ENCODE measurements at places on chromosomes 7 and 10.

GRCh38 chr7:16786257-16786656 lies 18.5 kb downstream of the AGR2 start:
- DNase-seq: no peak

DNA sequence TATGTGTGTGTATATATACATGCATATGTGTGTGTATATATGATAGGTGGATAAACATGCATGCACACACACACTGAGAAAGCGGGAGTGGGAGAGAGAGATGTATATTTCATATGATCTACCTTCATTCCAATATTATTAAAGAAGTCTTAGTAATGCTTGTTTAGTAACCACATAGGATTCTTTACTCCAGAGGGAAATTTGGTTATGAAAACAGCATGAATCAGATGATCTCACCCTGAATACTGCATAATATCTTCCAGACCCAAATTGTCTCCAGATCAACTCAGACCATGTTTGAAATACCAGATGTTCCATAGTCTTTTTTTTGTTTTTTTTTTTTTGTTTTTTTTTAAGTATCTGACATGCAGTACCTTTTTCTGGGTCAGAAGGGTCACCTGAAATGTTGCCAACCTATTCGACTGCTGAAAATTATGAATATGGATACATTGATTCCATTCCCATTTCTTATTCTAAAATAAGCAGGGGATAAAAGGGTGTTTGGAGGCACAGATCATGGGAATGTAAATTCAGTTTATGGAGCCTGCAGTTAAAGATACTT lies 17.4 kb downstream of the TES start:
- DNase-seq: no peak

DNA sequence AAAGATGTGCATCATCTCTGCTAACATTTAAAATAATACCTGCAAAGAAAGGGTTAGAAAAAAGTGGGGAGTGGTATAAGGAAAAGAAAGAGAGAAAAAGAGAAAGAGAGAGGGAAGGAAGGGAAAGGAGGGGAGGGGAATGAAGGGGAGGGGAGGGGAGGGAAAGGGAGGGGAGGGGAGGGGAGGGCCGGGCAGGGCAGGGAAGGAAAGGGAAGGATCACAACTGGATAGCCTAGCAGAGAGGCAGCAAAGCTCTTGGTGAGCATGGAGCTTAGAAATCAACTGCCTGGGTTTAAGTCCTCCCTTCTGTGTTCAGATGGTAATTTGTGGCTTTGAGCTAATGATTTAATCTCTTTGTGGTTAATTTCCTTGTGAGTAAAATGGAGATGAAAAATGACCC lies 5.4 kb upstream of the FAM237B start:
- no peak for DNase-seq

DNA sequence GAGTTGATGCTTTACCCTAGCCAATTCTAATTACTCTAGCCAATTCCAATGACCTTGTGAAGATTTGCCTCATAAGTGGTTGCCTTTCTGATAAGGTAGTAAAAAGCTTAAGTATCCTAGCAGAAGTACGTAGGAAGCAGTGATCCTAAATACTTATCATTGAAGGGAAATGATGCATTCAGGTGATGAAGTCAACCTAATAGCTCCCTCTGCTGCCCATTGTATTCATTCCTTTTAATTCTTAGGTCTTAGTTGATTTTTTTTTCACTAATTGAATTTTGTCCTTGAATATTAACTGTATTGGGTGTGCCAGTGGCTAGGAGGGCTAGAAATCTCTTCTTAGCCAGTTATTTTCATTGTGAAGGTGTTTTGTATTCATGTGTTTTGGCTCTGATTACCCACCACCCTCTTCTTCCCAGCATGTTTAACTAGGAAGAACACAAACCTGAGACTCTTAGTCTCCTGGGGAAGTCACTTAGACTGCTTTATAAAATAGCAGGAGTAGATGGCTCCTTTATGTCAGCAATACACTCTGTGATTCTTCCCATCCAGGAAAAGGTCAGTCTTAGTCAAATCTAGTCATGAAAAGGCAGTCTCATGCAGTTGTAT lies 46.3 kb downstream of the PLEKHA8 start:
- DNase-seq: no peak

GRCh38 chr7:47581804-47582763 lies at the start of gene TNS3:
Gene TNS3, minus strand, starts transcription at chr7:47582111. Its CDS starts 142,475 bp downstream, at chr7:47439636.
- DNase-seq: peak; percentile 53

GRCh38 chr7:151435103-151435916 lies 4.6 kb downstream of the CRYGN start:
- DNase-seq: no peak

- DNase-seq: no peak
Observed at GRCh38 chr7:23336086-23336485, 36.9 kb downstream of the MALSU1 start.

DNA sequence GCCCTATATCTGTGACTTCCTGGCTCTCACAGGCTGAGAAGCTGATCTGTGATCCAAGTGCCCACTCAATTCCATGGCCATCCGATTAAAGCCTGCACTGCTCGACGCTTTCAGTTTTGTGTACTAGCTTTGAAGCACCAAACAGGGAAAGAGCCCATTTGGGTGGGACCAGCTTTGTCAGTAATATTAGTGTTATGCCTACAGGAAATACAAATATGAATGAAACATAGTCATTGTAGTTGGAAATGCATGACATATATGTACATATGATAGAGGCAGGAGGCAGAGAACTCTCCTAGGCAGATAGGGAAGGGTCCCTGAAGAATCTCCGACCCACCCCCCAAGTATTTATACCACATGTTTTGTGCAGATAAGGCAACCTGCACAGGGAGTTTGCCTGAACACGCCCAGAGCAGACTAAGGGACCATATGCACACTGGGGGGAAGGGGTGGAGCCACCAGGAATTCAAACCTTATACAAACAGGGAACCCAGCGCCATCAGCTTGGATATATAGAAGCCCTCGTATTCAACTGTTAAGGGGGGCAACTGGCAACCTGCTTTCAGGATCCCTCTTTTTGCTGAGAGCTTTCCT lies 653.2 kb downstream of the PARD3 start:
- no peak for DNase-seq

GRCh38 chr7:73582664-73583202 lies 4.4 kb upstream of the TBL2 start:
- no peak for DNase-seq

GRCh38 chr10:70540789-70541360 lies 61.7 kb downstream of the PRF1 start:
- DNase-seq: no peak

DNA sequence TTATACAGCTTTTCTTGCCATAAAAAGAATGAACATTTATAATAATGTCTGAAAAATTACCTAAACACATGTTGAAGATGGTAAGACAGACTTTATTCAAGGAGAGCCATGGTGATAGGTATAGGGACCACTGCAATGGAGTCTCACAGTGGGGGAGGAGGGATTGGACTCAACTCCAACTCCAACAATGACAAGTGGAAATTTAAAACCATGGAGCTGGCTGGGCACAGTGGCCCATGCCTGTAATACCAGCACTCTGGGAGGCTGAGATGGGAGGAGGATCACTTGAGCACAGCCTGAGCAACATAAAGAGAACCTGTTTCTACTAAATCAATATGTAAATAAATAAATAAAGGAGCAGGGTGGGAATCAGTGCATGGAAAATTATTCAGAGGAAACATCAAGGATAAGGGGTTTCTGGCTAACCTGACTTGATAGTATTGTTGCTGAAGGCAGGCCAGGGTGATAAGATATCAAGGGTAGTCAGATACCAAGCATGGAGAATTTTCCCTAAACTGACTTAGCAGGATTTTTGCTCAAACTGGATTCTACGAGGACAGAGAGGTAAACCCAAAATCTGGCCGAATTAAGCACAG lies 19.5 kb upstream of the MICU1 start:
- no peak for DNase-seq

GRCh38 chr10:27143686-27144085 lies 10.5 kb downstream of the YME1L1 start:
- no peak for DNase-seq

- no peak for DNase-seq
Observed at GRCh38 chr10:120392671-120393079, 64.4 kb upstream of the PLPP4 start.

DNA sequence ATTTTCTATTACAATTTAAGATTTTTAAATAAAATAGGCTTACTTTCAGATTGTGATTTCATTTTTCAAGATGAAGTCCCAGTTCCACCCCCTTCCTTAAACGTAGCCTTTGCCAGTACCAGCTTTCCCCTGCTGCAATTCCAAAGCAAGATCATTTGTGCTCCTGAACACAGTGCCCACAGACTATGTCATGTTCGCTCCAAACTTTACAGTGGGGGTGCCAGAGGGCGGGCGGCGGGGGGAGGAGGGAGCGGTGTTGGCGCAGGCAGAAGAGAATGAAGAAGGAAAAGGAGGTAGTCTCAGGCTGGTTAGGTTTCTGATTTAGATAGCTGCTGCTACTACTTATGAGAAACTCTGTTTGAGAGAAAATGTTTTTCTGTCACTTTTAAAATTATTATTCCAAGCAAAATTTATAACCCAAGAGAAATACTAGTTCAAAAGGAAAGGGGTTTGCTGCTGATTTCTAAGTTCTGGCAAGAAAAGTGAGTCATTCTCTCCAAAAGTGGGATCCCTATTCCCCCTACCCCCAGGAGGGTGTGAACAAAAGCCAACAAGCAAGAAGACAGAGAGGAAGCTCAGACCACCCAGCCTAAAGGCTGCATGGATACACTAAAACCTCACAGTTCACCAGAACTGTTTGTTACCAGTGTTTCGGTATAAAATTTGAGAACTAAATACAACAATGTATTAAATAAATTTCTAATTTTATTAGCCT lies 109.6 kb downstream of the SRPK2 start:
- no peak for DNase-seq

DNA sequence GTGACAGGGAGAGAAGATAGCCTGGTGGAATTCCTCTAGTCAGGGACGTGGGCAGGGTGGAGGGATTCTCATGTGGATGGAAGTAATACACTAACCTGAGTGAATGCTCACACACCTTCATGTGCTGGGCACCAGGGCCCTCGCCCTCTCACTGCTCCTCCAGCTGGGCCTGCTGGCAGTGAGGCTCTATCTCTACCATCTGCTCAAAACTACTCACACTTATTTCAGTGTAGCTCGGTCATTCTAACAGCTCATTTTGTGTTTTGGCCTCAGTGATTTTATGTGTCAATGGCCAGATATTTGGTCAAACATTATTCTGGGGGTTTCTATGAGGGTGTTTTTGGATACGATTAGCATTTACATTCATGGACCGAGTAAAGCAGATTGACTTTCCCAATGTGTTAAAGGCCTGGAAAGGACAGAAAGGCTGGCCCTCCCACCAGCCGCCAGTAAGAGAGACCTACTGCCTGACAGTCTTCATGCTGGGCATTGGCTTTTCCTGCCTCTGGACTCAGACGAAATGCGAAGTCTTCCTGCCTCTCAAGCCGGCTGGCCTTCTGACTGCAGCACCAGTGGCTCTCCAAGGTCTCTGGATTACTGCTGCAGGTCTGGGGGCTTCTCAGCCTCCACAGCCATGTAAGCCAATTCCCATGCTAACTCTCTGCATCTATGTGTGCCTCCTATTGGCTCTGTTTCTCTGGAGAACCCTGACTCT lies 335.4 kb downstream of the CXCL12 start:
- DNase-seq: no peak

DNA sequence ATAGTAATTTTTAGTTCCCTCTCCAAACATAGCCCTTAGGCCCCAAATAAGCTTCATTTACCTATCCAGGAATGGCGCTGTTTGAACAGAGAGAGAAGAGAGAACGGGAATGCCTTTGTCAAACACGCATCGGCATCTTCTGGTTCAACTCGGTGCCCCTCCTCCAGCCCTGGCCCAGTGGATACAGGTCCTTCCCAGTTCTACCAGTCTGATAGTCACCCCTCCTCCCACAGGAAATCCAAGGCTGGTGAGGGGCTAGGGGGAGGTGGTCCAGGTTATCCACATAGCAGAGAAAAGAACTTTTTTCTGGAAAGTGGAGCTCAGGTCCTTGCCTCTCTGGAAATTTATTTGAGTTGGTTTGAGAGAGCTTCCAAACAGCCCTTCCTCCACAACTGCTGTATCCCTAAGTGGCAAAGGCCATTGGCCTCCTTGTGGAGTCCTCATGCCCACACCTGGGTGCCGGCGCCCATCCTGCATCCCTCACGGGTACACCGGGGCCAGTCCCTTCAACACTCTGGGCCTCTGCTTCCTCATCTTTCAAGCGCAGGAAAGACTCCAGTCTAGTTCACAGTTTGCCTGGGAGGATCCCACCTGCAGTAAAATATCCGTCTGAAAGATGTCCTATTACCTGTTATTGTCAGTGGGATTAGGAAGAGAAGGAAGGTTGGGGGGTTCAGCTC lies 287.4 kb downstream of the CELF2 start:
- DNase-seq: no peak

DNA sequence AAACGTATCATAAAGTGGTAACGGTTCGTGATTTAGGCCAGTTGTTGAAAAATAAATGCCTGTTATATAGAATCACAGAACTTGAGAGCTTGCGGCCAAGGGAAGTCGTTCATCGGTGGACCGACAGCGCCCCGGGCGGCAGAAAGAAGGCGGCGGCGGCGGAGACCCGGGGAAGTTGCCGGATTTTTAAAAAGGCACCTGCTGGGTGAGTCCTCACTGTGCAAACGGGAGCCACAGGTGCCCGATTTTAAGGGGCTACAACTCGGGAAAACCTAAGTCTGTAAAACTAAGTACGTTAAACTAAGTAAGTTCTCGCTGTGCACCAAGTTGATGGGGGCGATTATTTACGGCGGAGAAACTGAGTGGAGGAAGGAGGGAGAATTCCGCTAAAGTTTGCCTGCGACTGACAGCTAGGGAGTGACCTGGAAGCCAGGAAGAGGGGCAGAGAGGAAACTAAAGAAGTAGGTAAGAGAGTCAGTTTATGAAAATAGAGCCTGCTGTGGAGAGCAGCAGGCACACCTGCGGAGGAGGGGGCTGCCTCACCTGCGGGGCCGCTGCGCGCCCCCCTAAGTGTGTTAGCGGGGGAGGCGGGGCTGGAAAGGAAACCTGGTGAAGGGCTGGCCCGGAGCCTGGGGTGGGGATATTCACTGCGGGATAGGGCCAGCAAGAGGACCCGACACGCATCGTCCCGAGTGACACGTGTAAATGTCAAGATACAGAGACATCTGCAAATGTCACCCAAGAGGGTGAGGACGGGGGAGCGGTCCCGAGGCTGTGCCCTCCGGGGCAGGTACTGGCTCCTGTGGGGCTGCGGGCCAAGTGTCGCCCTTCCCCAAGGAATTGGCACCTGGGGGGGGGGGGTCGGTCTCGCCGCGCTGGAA lies 996 bp downstream of the ADAM12 start:
- DNase-seq: peak; percentile 26

DNA sequence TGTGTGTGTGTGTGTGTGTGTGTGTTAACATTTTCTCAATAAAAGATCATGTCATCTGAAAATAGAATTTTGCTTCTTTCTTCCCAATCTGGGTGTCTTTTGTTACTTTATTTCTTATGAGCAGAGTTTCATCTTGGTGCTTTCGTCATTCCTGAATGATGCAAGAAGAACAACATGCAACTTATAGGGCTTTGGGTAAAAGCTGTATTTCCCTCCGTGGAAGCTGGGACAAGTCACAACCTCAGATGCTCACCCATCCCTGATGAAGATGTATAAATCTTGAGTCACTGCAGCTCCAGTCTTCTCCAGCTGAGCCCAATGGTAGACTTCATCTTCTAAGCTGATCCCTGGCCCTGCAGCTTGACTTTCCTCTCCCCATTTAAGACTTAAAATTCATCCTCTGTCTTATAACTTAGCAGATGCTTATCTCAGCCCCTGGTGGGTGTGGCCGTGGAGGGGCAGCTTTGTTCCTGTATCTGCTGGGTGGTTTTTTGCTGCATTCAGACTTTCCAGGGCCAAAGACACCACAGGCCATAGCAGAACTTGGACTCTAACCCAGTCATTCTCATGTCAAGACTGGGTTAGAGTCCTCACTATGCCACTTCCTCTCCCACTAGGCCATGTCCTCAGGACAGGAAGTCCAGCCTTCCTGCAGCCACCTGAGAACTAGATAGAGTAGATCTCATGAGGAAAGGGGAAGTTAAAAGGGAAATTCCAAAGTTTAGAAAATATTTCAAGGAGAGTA lies 356.4 kb downstream of the TNS3 start:
- no peak for DNase-seq

All from germinal center (tissue), 1 donor.